ENCODE measurements at places on chromosomes 13 and 19.
A peak's percentile ranks its signal among the peaks of the same experiment; 100 is the strongest.

DNA sequence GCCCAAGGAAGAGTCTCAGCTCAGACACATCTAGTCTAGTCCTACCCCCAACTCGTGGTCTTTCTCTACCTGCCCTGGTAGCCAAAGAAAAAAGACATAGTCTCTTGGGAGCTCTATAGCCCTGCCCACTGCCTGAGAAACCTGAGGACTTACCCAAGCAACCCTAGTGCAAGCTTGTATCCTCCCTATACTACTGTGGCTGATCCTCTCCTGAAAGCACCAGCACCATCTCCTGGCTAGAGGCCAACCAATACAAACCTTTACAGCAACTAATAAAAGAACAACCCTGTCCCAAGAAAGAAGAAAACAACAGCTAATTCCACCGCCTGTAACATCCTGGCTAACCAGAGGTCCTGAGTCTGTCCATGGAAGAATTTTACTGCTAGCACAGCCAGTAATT is 532.4 kb downstream of the SLITRK6 start:
- no peak for DNase-seq

- DNase-seq, result no peak
These were observed 25.9 kb upstream of the MPHOSPH8 start for GRCh38 chr13:19607523-19608078.

DNA sequence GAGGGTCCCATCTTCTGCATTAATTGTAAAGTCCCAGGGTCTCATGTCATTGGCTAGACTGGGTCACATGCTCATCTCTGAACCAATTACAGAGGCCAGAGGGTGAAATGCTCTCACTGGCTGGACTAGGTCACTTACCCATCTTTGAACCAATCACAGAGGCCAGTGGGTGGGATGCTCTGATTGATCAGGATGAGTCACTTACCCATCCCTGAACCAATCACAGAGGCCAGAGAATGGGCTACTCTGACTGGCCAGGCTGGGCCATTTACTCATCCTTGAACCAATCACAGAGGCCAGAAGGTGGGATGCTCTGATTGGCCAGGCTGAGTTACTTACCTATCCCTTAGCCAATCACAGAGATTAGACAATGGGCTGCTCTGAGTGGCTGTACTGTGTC is 5.3 kb downstream of the MISP start:
- DNase-seq, result no peak

DNA sequence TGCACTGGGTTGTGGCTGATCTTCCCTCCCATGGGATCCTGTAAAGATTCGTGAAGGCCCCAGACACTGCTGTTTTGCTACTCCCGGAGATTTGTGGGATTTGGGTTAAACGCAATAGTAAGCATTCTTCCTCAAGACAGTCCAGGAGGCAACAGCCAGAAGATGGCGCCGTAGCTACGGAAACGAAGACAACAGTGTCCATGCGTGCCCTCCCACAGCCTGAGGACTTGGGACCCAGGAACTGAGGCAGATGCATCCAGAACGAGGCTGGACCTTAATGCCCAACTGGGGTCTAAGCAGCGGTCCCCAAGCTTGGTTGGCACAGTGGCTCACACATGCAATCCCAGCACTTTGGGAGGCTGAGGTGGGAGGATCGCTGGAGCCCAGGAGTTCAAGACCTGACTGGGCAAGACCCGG is 57.6 kb upstream of the ZNF507 start:
- DNase-seq, result peak; percentile 2

DNA sequence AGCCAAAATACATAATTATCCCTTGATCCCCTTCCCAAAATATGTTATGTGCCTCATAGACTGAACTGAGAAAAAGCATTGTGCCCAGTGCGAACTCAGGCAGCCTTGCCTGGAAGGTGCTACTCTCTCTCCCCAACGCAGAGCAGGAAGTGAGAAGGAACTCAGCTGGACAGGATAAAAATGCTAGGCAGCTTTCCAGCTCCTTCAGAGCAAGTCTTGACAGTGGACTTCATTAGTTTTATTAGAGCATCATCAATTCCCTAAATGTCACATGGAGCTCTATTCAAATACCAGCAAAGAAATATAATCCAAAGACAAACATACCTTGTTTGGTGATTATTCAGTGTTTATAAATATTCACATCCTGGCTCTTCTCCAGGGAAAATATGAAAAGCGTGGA is 202.4 kb downstream of the RFC3 start:
- no peak for DNase-seq

DNA sequence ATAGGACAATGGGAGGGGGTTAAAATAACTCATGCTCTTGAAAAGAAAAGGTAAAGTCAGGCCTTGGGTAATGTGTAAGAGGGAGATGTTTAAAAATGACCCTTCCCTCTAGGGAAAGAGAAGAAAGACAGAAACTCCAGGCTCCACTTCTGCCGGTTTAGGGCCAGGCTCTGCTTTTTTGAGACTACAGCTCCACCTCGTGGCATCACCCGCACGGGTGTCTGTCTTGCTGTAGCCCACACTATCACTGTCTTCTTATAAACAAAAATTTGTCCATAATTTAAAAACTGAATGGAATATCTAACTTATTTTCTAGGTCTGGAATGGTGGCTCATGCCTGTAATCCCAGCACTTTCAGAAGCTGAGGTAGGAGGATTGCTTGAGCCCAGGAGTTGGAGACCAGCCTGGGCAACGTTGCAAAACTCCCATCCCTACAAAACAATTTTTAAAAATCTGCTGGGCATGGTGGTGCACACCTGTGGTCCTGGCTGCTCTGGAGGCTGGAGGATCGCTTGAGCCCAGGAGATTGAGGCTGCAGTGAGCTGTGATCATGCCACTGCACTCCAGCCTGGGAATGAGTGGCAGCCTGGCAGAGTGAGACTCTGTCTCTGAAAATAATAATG is 65.1 kb upstream of the GTF3A start:
- DNase-seq, result peak; percentile 50

Measured in CD4-positive, alpha-beta T cell treated with Interleukin-2 at 100 ng/mL for 4 hours (primary cell).